Activated T-cell treated with anti-CD3 and anti-CD28 coated beads for 24 hours (primary cell): ENCODE measurements at places on chromosomes 6 and 20.

DNA sequence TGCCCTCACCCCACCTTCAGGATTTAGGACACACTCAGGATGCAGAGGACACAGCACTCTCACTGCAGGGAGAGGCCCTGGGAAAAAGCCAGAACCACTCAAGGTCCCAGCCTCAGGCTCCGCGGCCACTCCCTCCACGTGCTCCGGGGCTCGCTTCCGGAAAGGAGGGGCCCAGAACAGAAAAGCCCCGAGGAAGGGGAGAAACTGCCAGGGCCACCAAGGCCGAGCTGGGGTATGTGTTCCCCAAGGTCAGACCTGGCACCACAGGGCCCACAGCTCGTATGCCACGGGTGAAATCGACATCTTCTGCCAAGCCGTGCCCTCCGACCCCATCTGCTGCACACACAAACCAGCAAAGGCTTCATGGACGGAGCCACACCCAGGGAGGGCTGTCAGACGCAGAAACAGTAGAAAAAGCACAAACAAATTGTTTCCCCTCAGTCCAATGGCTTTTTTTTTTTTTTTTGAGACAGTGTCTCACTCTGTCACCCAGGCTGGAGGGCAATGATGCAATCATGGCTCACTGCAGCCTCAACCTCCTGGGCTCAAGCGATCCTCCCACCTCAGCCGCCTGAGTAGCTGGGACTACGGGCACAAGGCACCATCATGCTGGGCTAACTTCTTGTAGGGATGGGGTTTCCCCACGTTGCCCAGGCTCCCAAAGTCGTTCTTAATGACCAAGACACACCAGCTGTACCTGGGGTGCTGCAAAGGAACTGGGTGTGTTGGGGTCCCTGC is 33.4 kb downstream of the SLC2A4RG start:
- no peak for DNase-seq

DNA sequence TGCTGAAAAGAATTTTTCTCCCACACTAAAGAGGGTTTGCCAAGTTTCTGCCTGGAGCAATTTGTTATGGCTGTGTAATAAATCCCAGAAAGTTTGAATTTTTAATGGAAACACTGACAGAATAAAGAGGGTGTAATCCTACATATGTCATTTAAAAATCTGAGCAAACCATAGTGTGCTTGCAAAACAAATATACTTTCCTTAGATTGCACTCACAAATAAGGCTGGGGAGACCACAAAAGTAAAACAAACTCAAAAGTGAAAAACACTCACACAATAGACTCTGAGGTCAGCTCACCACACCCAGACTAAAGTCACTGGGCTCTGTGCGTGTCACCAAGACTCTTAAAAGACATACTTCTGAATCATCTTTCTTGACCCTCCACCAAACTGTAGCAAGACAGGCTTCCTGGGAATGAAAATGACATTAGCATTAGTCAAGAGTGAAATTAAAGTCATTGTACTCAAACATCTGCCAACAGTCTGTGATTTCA is 4.8 kb upstream of the ATXN1 start:
- peak; percentile 40 for DNase-seq

DNA sequence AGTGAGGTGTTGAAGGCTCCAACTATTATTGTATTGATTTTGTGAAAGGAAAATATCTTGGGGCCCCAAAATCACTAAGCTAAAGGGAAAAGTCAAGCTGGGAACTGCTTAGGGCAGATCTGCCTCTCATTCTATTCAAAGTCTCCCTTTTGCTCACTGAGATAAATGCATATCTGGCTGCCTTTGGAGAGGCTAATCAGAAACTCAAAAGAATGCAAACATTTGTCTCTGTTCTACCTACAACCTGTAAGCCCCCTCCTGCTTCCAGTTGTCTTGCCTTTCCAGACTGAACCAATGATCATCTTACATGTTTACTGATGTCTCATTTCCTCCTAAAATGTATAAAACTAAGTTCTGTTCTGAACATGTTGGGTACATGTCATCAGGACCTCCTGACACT is 125.9 kb downstream of the HTR1B start:
- no peak for DNase-seq

- DNase-seq: no peak
These were observed 78.6 kb downstream of the FAXC start for GRCh38 chr6:99270826-99271225.

- DNase-seq: no peak
These were observed 145.7 kb downstream of the RIMS1 start for GRCh38 chr6:72032086-72032485.

GRCh38 chr6:116248577-116248976 is 5.3 kb downstream of the TSPYL4 start:
- DNase-seq: no peak

DNA sequence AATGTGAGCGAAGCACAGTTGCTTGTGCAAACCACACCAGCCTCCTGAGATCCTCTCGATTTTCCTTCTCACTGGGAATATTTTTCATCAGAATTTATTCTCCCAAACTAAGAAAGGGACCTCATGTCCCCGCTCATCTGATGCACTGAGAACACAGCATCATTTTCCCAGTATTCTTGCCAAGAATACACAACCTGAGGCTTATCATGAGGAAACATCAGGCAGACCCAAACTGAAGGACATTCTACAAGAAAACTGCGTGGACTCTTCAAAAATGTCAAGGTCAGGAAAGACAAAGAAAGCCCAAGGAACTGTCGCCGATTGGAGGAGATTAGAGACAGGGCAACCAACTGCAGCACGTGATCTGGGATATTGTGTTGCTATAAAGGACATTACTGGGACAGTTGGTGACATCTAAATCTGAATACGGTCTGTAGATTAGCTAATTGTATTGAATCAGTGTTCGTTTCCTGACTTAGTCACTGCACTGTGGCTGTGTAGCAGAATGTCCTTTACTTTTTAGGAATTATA is 72.3 kb downstream of the SNX5 start:
- DNase-seq: no peak

GRCh38 chr6:154448448-154449096 is 61.9 kb downstream of the CNKSR3 start:
- DNase-seq: no peak

- no peak for DNase-seq
These were observed 347.8 kb downstream of the CDKAL1 start for GRCh38 chr6:20882014-20882413.

- no peak for DNase-seq
These were observed 55.5 kb upstream of the SGK1 start for GRCh38 chr6:134373282-134373922.

- DNase-seq: no peak
These were observed 37.2 kb downstream of the ARFGEF2 start for GRCh38 chr20:48958743-48959142.

GRCh38 chr6:43870660-43871061 is 100.7 kb downstream of the VEGFA start:
- no peak for DNase-seq

GRCh38 chr20:50056951-50057713 is 55.8 kb downstream of the UBE2V1 start:
- no peak for DNase-seq

- no peak for DNase-seq
These were observed 19.0 kb downstream of the WFDC3 start for GRCh38 chr20:45772693-45773092.

DNA sequence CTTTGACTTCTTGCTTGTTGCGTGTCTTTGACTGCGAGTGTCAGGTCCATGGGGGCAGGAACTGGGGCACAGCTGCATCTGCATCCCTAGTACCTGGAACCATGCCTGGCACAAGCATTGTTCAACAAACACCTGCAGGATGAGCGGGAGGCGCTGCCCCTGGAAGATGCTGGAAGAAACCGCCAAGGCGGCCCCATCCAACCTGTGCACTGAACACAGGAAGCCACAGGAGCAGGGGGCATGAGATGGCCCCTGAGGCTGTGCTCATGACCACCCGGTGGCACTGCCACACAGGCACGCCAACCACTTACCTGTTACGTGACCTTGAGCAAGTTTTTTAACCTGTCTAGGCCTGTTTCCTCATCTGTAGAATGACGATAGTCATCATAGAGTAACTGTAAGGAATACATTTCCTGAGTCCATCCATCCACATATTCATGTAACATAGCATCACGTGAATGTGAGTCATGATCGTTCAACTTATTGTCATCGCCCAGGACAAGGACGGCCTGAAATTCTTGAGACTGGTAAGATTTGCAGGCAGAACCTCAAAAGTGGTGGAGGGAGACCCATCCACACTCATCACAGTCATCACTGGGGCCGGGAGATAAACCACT is 374.2 kb downstream of the PREX1 start:
- DNase-seq: no peak

DNA sequence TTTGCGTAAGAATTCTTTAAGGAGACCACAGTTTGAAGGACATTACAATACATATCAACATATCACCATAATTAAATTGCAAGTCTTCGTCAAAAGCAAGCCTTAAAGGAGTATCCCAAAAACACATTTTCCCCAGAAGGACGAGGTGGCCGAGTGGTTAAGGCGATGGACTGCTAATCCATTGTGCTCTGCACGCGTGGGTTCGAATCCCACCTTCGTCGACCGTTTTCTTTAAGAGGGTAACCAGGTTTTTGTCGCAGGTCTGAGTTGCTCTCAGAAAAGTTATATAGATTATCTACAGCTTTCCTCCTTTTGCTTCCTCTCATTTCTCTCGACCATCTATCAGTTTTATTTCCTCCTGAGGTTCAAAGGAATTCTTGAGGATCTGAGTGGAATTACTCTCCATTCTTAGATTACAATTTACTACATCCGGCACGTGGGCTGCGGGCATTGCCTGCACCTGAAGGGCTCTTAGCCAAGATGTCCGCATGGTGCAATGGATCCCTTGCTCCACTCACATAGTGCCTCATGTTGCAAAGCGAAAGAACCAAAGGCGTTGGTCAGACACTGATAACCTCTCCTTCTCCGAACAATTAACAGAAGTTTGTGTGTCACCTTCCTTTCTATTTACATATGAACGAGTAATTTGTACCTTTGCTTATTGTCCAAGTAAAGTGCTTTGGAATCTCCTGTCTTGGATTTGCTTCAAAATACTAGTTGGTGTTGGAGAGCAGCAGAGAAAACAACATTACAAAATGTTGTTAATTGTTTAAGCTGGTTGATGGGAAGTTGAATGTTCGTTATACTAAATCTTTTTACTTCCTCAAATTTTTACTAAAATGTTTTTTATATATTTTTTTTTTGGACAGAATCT is 14.0 kb downstream of the POM121L2 start:
- DNase-seq: no peak

DNA sequence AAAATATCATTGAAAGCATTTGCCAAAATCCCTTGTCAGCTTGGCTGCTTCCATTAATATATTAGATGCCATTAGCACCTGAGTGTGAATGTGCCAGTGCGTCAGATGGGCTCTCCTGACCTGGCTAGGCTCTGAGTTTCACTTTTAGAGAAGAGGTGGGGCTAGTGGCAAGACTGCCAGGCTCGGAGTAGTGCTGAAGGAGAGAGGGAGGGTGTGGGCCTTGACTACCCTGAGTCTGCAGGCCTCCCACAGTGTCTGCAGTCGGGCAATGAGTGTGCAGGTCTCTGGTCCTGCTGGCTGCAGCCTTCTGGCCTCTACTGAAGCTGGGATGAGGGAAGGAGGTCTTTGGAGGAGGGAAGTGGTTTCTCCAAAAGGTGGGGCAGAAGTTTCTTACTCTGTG is 34.6 kb upstream of the PNPLA1 start:
- DNase-seq: no peak

- no peak for DNase-seq
These were observed 544.9 kb upstream of the CITED2 start for GRCh38 chr6:139919107-139920026.

DNA sequence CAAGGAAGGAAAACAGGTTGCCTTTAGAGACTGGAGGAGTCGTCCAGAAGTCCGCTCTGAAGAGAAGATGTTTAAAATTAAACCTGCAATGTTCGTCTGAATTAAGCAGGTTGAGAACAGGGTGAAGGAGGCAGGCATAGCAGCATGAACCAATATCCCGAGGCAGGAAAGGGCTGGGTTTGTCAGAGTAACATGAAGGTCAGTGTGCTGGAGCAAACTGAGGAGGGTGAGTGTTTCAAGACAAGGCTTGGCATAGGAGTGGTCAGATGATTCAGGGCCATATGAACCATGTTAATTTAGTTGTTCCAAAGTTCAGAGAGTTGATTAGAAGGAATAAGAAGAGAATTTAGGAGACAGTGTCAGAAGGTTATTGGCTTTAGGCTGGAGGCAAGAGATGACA is 93.3 kb downstream of the UTRN start:
- no peak for DNase-seq
